Glutamatergic neuron (in vitro differentiated cells): ENCODE measurements at places on chromosomes 6 and 20. TPM values are rescaled to one million over a fixed set of nuclear protein-coding genes. Genes with fewer than 3 reads are reported as not detected.

DNA sequence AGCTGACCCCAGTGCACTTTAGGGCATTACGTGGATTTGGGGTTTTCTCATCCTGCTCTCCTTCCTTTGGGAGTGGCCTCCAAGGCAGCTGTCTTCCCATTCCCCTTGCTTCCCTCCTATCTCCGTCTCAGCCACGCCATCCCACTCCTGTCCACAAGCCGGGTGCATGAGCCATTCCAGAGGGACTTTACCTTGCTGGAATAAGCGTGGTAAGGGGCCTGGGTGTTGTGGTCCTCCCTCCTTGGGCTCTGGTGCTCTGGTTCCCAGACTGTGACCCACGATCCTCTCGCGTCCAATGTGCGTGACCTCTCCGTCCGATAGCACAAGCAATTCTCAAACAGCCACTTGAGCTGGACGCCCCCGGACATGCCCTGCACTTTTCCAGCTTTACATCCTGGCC, 60.6 kb upstream of the NKX2-2 start:
- no peaks in the 10 kb centered on the region for H3K36me3 ChIP-seq
- no peak overlapping the region for H3K4me3 ChIP-seq
- DNase-seq, result no peak
- H3K27me3 ChIP-seq, result no peaks in the 10 kb centered on the region

- H3K4me1 ChIP-seq, result no peaks in the 10 kb centered on the region
- no peak for DNase-seq
- H3K27me3 ChIP-seq, result no peaks in the 10 kb centered on the region
- H3K4me3 ChIP-seq, result no peak overlapping the region
- H3K27ac ChIP-seq, result no peak overlapping the region
Measured at GRCh38 chr6:140677781-140678528, 1303.5 kb upstream of the CITED2 start.

- H3K4me1 ChIP-seq, result no peaks in the 10 kb centered on the region
- no peaks in the 10 kb centered on the region for H3K27me3 ChIP-seq
- no peaks in the 10 kb centered on the region for H3K36me3 ChIP-seq
- no peak for DNase-seq
- no peak overlapping the region for H3K27ac ChIP-seq
- H3K4me3 ChIP-seq, result no peak overlapping the region
Measured at GRCh38 chr6:69007781-69008180, 372.7 kb downstream of the ADGRB3 start.

- no peak for DNase-seq
- H3K36me3 ChIP-seq, result no peaks in the 10 kb centered on the region
- no peak overlapping the region for H3K27ac ChIP-seq
- H3K4me1 ChIP-seq, result no peaks in the 10 kb centered on the region
- no peaks in the 10 kb centered on the region for H3K27me3 ChIP-seq
- H3K4me3 ChIP-seq, result no peak overlapping the region
Measured at GRCh38 chr6:149129371-149130077, 188.0 kb upstream of the TAB2 start.

GRCh38 chr20:48126227-48126740, 341.0 kb upstream of the SULF2 start:
- DNase-seq, result no peak
- H3K27me3 ChIP-seq, result peaks cover 3% of the 10 kb centered on the region
- H3K36me3 ChIP-seq, result peaks cover 9% of the 10 kb centered on the region
- H3K4me3 ChIP-seq, result no peak overlapping the region

DNA sequence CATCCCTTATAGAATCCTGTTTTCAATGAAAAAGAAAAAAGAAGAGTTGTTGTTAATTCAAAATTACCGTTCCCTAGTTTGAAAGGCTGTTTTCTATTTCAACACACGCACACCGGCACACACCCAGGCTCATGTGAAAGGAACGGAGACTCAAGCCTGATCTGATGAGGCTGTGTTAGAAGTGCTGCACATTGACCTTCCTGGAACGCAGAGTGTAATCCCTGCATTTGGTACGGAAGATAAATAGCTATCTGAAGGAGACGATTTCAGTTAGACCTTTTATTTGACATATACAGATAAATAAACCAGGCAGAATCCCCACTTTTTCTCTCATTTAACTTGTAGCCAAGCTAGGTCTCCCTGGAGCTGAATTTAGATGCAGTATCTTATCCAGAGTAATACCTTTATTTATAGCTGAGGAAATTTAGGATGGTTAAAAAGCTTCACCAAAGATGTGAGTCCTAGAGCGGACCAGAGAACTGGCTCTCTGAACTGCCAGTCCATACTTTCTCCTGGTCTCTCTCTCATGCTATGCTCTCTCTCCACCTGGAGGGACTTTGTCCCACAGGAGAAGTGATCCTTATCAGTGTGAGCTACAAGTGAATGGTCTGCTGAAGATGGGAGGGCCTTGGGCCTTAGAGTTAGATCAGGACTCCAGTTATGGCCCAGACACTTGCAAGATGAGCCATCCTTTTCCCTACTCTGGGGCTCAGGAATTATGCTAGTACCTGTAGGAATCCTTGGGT, 30.6 kb downstream of the MAP3K4 start:
- peaks cover 6% of the 10 kb centered on the region for H3K36me3 ChIP-seq
- no peaks in the 10 kb centered on the region for H3K27me3 ChIP-seq
- DNase-seq, result no peak
- no peak overlapping the region for H3K27ac ChIP-seq
- peaks cover 8% of the 10 kb centered on the region for H3K4me1 ChIP-seq
- H3K4me3 ChIP-seq, result no peak overlapping the region

- H3K4me1 ChIP-seq, result no peaks in the 10 kb centered on the region
- H3K4me3 ChIP-seq, result no peak overlapping the region
- H3K36me3 ChIP-seq, result no peaks in the 10 kb centered on the region
- DNase-seq, result no peak
- peaks cover 2% of the 10 kb centered on the region for H3K27me3 ChIP-seq
Measured at GRCh38 chr6:36367743-36368142, 19.7 kb downstream of the ETV7 start.

DNA sequence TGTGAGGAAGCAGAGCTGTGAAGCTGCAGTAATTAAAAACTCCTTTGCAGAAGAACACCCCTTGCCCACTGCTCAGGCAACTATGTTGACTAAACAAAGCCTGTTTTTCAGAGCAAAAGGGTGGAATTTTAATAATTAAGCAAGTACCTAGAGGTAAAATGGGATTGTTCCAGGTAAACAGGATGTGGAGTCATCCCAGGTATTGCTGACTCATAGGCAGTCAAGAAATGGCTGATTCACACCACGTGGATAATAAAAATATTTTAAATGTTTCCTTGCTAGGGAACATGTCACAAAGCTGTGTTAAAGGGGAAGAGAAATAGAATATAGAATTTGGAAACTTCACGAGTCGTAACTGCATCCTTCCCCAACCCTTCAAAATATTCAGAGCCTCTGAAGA, 491.8 kb downstream of the BTBD3 start:
- peaks cover 5% of the 10 kb centered on the region for H3K36me3 ChIP-seq
- no peak for DNase-seq
- H3K4me1 ChIP-seq, result peaks cover 9% of the 10 kb centered on the region
- no peak overlapping the region for H3K27ac ChIP-seq

DNA sequence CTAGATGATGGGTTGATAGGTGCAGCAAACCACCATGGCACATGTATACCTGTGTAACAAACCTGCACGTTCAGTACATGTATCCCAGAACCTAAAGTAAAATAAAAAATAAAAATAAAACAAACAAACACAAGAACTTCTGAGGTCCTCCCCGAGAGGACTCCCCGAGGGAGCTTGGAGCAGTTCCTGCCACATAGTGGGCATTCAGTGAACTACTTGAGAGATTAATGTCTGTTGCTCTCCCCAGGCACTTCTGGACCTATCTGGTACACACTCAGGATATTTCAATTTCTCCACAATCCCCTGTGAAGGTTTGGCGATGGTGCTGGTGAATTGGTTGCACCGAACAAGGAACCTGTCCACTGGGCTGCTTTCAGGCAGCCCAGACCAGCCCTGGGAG, 311.2 kb downstream of the ESR1 start:
- no peaks in the 10 kb centered on the region for H3K4me1 ChIP-seq
- no peak overlapping the region for H3K4me3 ChIP-seq
- no peaks in the 10 kb centered on the region for H3K27me3 ChIP-seq
- no peak for DNase-seq
- no peak overlapping the region for H3K27ac ChIP-seq

- H3K4me1 ChIP-seq, result peaks cover 7% of the 10 kb centered on the region
- no peak overlapping the region for H3K27ac ChIP-seq
- peaks cover 9% of the 10 kb centered on the region for H3K36me3 ChIP-seq
- no peak overlapping the region for H3K4me3 ChIP-seq
Measured at GRCh38 chr20:35831029-35831428, 59.2 kb downstream of the PHF20 start.

DNA sequence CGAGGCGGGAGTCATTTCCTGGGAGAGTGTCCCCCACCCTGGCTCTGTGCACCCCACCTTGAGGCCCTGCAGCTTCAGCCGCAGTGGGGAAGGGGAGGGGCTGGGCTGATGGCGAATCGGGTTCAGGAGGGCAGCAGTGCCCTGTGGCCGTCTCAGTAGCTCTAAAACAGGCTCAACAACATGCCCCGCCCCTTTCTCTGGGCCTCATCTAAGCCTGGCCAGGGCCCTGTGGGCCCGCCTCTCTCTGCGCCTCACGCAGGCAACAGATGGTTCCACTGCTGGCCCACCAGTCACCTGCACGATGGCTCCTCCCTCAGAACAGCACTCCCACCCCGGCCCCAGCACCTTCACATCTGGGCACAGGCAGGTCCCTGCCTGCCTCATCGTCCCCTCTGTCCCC, 30.2 kb downstream of the CHRNA4 start:
- peaks cover 20% of the 10 kb centered on the region for H3K36me3 ChIP-seq
- DNase-seq, result no peak
- no peaks in the 10 kb centered on the region for H3K4me1 ChIP-seq
- peaks cover 9% of the 10 kb centered on the region for H3K27me3 ChIP-seq

DNA sequence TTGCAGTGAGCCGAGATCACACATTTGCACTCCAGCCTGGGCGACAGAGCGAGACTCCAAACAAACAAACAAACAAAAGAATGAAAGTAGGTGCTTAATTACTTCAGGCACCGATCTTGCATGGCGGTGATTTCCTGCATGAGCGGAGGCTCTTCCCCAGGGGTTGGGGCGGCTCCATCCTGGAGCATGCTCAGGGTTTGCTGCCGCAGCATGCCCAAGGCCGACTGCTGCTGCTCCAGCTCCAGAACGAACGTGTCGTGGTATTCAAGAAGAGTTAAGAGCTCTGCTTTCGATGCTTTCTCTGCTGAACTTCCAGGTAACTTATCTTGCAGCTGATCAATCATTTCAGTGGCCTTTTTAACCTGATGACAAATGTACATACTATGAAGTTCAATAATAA, 313.8 kb downstream of the SYNE1 start:
- H3K27me3 ChIP-seq, result peaks cover 2% of the 10 kb centered on the region
- H3K27ac ChIP-seq, result no peak overlapping the region
- no peaks in the 10 kb centered on the region for H3K4me1 ChIP-seq
- no peak for DNase-seq

GRCh38 chr6:103273048-103273447, 1586.7 kb downstream of the HACE1 start:
- DNase-seq, result no peak
- no peak overlapping the region for H3K4me3 ChIP-seq
- no peaks in the 10 kb centered on the region for H3K36me3 ChIP-seq
- H3K4me1 ChIP-seq, result peaks cover 3% of the 10 kb centered on the region

- H3K4me3 ChIP-seq, result no peak overlapping the region
- DNase-seq, result no peak
- no peaks in the 10 kb centered on the region for H3K27me3 ChIP-seq
- H3K27ac ChIP-seq, result no peak overlapping the region
- no peaks in the 10 kb centered on the region for H3K36me3 ChIP-seq
Measured at GRCh38 chr20:15900443-15900842, 672.8 kb downstream of the KIF16B start.

DNA sequence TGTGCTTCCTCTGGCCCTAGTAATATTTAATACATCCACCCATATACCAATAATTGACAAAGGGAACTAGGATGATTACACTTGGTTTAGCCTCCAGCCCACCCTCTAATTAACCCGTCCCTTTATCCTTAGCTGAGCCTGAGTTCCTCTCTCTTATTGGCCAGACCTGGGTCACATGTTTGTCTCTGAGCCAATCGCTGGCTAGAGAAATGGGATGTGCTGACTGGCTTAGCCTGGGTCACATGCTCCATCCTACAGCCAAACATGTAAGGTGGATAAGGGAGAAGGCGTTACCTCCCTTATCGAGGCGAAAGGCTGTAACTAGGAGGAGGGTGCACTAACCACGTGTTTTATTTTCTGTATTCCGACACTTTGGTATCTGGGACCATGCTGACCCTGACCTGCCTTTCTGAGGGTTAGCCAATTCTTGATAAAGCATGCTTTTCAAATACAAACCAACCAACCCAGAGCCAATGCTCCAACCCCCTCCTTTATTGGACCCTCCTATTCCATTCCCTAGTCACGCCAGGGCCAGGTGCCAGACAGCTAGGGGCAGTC, 262.7 kb downstream of the PREX1 start:
- no peak for DNase-seq
- no peak overlapping the region for H3K27ac ChIP-seq
- H3K27me3 ChIP-seq, result peaks cover 2% of the 10 kb centered on the region
- peaks cover 7% of the 10 kb centered on the region for H3K4me1 ChIP-seq
- H3K36me3 ChIP-seq, result peaks cover 12% of the 10 kb centered on the region

GRCh38 chr6:153994811-153995210, 44.2 kb upstream of the OPRM1 start:
- no peaks in the 10 kb centered on the region for H3K4me1 ChIP-seq
- no peaks in the 10 kb centered on the region for H3K27me3 ChIP-seq
- no peaks in the 10 kb centered on the region for H3K36me3 ChIP-seq
- DNase-seq, result no peak

The ULBP3 gene
- total RNA-seq, result 7.5 TPM

The PHACTR1 gene
- 50.7 TPM for total RNA-seq

The CST2 gene
- not detected for total RNA-seq

The GINS1 gene
- 5.3 TPM for total RNA-seq

The NRN1 gene
- 48.5 TPM for total RNA-seq

The GJA10 gene
- total RNA-seq, result not detected

The FOXA2 gene
- not detected for total RNA-seq
